Activated T-helper 17 cell treated with anti-CD3 and anti-CD28 coated beads, Interleukin-2, amount 50 U/mL, for 72 hours (primary cell): ENCODE measurements at places on chromosomes 11 and 22. TPM values are rescaled to one million over a fixed set of nuclear protein-coding genes. Genes with fewer than 3 reads are reported as not detected.

DNA sequence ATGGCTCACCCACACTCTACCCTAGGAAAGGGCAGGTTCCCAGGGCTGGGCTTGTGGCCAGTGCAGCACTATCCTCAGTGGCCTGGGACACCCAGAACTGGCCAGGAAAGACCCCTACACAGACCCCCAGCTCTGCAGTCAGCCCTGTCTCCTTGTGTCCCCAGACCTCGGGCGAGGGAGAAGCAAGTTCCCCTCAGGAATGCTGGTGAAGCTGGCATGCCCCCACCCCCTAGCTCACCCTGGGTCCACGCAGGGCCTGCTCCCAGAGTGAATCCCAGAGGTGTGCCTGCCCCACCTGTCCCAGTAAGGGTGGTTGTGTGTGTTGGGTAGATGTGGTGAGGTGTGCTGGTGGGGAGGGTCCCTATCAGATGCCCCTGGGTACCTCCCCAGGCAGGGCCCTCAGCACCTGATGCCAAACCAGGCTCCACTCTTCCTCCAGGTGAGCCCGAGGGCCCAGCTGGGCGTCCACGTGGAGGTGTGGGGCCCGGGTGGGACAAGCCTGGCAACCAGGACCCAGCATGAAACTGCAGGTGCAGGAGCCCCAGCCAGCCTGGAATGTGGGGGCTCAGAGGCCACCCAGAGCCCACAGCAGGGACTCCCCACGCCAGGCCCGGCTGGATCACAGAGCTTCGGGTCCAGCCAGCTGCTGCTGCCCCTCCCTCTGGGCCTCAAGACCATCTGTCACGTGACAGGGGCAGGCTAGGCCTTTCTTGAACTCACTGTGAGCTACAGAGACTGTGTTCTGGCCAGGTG, 48.4 kb upstream of the KCNQ1OT1 start:
- ATAC-seq: no peak

- ATAC-seq: peak; percentile 66
Observed at GRCh38 chr11:6402061-6402470, 11.8 kb downstream of the SMPD1 start.

- ATAC-seq: no peak
Observed at GRCh38 chr11:113177671-113178070, 136.7 kb upstream of the TTC12 start.

DNA sequence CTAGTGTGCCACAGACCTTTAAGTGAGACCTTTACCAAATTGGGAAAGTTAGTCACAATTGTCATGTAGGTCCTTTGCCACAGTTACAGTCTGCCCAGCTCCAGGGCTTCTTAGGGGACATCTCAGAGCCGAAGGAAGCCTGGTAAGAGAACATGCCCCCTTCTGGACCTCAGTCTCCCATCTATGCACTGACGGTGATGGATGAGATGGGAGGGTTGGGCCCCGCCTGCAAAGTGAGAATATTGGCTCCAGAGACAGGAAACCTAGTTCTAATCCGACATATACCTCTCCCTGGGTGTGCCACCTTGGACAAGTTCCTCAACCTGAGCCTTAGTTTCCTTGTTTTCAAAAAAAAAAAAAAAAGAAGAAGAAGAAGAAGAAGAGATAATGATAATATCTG, 85.1 kb upstream of the NAV2 start:
- ATAC-seq: no peak

DNA sequence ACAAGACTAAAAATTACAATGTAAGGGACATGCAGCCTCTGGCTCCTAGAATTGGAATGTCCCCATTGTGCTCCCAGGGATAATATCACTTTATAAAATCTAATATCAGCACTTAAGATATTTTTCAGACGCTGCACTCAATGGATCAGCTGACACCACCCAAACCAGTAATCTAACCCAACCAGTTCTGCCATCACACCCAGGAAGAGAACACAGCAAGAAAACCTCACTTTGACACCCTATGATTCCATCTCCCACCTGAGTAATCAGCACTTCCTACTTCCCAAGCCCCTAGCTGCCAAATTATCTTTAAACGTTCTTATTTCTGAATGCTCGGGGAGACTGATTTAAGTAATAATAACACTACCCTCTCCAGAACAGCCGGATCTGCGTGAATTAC, 2.6 kb downstream of the CASP4 start:
- no peak for ATAC-seq

- no peak for ATAC-seq
Observed at GRCh38 chr11:117411736-117412135, 84.1 kb downstream of the CEP164 start.

DNA sequence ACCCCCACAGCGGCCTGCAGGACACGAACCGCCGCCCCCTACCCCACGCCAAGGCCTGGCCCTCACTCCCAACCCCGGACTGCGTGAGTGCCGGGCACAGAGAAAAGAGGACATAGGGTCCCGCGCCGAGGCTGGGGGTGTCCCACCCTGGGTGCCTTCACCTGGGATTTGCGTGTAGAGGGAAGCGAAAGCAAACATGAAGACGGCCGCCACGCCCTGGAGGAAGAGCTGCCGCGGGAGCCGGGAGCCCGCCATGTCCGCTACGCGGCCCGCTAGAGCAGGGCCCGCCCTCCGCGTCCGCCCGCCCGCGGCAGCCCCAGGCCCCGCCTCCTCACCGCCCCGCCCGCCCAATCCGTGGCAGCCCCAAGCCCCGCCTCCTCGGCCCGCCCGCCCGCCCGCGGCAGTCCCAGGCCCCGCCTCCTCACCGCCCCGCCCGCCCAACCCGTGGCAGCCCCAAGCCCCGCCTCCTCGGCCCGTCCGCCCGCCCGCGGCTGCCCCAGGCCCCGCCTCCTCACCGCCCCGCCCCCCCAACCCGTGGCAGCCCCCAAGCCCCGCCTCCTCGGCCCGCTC, at the start of gene LMF2:
LMF2 (minus strand) TSS at position 282 of the 570 bp plus-strand sequence; CDS start at position 255, 27 bp downstream.
- peak; percentile 84 for ATAC-seq

GRCh38 chr22:42951093-42951710, 63.7 kb downstream of the PACSIN2 start:
- no peak for ATAC-seq

GRCh38 chr11:2489083-2489482, 44.3 kb downstream of the KCNQ1 start:
- no peak for ATAC-seq

- ATAC-seq: peak; percentile 79
Observed at GRCh38 chr11:76642341-76642740, 28.2 kb downstream of the LRRC32 start.

ART1 gene
- total RNA-seq: not detected

MPEG1 gene
- total RNA-seq: 0.08 TPM

RAG2 gene
- not detected for total RNA-seq

TCN2 gene
- 1.6 TPM for total RNA-seq

C11orf86 gene
- total RNA-seq: not detected
